ENCODE measurements at places on chromosomes 1 and 21. TPM values are rescaled to one million over a fixed set of nuclear protein-coding genes. Genes with fewer than 3 reads are reported as not detected.

The SH2D5 gene
- total RNA-seq = 1.1 TPM

The LEFTY1 gene
- 0.24 TPM for total RNA-seq

The LTN1 gene
- total RNA-seq = 23.7 TPM

The UBL4B gene
- total RNA-seq = not detected

The NUDC gene
- 187 TPM for total RNA-seq

The DEPDC1 gene
- 70.3 TPM for total RNA-seq

The SPATA45 gene
- not detected for total RNA-seq

The CYP4Z1 gene
- total RNA-seq = not detected

The TRAF3IP3 gene
- total RNA-seq = 1.6 TPM

The OVAAL gene
- total RNA-seq = not detected

The LCE6A gene
- total RNA-seq = not detected

The PDZK1IP1 gene
- total RNA-seq = not detected

The HSPB7 gene
- total RNA-seq = not detected

The SLC9C2 gene
- not detected for total RNA-seq

The OR2M3 gene
- 0.15 TPM for total RNA-seq

The CD160 gene
- total RNA-seq = not detected

The IL19 gene
- total RNA-seq = not detected

The PAQR6 gene
- total RNA-seq = 4.1 TPM

The CACNA1S gene
- total RNA-seq = not detected

The KCNT2 gene
- total RNA-seq = 1.2 TPM

The PM20D1 gene
- total RNA-seq = not detected

The S100A8 gene
- total RNA-seq = not detected

The PDE9A gene
- 19.2 TPM for total RNA-seq

The CTSE gene
- not detected for total RNA-seq

All from A673 (cell line).